ENCODE measurements at places on chromosomes 12 and 14.

- DNase-seq: no peak
Observed at GRCh38 chr12:78696267-78696666, 168.3 kb upstream of the SYT1 start.

DNA sequence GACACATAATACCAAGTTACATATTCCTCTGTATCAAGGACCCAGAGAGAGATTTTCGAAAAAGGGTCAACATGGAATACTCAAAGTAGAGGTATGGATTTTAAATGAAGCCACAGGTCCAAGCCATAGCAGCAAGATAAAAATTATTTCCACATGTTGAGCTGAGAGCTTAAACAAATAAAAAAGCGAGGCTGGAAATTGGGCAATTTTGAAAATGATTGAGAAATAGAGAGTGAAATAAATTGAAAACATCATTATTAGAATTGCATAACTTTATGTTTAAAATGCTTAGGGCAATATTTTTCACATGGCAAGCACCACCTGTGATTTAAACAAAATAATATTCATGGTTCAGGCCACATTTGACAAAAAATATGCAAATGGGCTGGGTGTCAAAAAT lies 1251.0 kb upstream of the USP15 start:
- no peak for DNase-seq

DNA sequence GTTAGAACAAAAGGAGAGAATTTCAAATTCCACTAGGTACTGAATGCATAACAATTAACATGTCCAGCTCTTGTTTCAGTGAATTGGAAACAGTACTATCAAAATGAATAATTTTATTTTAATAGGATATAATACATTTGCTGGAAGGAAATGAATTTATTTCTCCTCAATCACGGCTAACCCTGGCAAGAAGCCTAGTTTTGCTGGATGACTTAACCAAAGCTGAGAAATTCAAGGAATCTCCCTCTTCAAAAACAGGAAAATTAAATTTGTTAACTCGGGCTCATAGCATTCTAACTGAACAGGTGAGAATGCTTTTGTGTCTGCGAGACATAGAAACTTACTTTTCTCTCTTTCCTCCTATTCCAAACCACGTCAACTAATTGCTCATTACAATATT lies 163.5 kb upstream of the NEDD1 start:
- no peak for DNase-seq

DNA sequence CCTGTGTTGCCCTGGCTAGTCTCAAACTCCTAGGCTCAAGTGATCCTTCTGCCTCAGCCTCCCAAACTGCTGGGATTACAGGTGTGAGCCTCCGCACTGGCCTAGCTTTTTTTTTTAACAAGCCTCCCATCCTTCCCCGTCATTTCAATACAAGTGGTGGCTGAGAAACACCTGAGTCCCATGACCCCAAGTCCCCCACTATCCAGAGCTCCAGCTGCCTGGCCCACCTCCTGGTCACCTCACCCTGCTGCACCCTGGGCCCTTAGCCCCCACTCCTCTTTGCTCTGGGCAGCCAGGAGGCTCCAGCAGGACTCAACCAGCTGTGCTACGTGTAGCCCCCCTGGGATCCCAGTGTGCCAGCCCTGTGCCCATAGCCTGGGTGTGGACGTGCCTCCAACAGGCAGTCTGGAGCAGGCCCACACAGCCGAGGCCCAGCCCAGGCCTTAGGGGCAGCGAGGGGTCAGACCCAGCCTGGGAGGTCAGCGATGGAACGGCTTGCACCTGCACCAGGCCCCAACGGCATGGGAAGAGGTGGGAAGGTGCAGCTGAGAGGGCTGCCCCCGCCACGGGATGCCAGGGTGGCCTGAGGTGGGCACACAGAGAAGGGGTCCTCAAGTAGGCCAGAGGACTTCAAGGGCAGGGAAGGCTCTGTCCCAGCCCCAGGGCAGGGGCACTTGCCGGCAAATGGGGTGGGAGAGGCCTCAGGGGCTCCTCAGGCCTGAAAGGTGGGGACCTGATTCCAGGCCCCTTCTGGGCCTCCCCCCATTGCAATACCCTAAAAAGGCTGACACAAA lies 6.5 kb downstream of the AHNAK2 start:
- no peak for DNase-seq

GRCh38 chr14:61132894-61133293 lies 148.2 kb downstream of the TMEM30B start:
- no peak for DNase-seq

DNA sequence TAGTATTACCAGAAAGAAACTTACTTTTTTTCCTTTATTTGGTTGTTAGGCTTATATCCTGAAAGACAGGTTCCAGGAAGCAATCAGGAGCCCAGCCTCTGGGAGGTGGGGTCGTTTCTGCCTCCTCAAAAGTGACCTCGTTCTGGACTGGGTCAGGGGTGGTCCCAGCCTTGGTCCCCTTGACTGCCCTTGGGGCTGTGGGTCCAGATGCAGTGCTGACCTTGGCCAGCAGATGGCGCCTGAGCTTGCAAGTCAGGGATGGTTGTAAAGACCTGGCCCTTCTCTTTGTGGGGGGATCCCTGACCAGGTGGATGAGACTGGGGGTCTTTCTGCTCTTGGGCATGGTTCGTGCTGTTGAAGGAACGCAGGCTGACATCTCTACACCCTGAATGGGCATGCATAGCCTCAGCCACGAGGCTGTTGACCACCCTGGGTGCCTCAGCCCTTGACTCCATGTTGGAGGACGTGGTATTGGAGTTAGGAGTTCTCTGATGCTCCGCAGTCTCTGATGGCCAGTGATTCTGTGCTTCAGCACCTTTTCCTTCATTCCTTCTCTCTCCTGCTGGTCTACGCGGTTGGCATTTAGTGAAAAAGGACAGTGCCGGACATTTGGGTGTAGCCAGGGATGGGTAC lies 62.4 kb downstream of the ADCK1 start:
- peak; percentile 49 for DNase-seq

DNA sequence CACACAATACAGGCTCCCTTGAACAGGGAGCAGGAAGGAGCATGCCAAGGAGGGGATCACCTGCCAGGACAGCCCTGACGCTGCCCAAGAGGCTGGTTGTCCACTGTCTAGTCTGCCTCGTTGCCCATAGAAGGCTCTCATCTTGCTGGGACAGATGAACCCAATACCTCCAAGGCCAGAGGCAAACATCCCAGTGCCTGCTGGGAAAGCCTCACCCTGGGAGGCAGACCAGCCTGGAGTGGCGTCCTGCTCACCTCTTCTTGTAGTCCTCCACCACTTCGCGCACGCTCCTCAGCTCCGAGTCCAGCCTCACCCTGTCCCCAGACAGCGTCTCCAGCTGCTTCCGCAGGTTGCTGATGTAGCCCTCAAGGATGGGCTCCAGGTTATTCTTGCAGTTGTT lies 2.4 kb downstream of the KRT73 start:
- no peak for DNase-seq

DNA sequence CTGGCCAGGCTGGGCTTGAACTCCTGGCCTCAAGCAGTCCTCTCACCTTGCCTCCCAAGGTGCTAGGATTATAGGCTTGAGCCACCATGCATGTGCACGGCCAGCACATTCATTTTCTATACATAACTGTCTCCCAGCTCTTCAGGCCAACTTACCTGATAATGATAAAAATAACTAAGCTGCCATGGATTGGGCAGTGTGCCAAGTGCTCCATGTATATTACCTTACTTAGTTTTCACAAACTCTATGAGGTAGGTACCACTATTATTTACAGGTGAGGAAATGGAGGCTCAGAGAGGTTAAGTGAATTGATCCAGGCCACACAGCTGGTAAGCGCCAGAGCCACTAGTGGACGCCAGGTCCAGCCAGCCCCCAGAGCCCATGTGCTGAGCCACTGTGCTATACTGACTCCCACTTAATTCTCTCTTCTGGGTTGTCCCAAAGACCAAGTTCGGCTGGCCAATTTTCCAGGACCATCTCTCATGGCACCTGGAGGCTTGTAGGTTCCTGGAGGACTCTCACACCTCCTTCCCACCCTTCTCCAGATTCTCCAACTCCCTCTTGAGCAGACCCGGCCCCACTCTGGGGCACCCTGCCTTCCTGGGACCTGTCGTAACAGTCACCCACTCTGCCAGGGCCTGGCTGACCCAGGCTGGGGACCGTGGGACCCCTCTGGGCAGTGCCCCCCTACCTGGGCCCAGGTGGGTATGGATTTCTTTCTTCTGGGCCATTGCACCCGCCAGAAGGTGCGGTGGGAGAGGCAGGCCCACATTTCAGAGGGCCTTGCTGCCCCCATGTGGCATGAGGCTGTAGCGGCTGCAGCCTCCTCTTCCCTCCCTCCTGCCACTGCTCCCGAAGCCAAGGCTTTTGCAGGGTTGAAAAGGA lies 30.2 kb upstream of the CIPC start:
- peak; percentile 34 for DNase-seq

DNA sequence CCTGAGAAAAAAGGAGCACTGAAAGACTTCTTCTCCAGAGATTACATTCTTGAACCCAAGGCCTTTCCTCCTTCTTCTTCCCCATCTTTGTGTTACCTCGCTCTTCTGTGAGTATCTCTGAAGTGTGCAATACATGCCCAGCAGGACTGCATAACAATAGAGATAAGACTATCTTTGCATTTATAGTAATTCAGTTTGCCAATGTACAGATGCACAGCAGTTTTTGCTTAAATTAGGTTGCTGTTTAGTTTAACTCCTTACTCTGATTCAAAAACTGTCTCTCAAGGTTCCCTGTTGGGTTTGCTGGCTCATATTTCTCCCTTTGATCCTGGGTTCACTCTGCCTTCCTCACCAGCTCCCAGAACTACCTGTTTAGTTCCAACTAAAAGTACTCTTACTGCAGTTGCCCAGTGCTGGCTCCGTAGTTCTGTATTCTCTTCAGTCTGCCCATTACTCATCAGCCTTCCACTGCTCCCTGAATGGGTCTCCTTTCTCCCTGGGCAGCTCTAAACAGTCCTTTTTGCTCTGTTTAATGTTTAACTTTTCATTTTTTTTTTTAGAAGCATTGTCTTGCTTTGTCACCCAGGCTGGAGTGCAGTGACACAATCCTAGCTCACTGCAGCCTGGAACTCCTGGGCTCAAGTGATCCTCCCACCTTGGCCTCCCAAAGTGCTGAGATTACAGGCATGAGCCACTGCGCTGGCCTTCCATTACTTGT lies 180.6 kb upstream of the CAND1 start:
- DNase-seq: no peak

- DNase-seq: no peak
Observed at GRCh38 chr14:102863381-102863780, 59.1 kb upstream of the AMN start.

- DNase-seq: no peak
Observed at GRCh38 chr14:33451211-33451610, 499.7 kb downstream of the EGLN3 start.

GRCh38 chr12:848882-849527 lies 96.6 kb downstream of the WNK1 start:
- DNase-seq: no peak

DNA sequence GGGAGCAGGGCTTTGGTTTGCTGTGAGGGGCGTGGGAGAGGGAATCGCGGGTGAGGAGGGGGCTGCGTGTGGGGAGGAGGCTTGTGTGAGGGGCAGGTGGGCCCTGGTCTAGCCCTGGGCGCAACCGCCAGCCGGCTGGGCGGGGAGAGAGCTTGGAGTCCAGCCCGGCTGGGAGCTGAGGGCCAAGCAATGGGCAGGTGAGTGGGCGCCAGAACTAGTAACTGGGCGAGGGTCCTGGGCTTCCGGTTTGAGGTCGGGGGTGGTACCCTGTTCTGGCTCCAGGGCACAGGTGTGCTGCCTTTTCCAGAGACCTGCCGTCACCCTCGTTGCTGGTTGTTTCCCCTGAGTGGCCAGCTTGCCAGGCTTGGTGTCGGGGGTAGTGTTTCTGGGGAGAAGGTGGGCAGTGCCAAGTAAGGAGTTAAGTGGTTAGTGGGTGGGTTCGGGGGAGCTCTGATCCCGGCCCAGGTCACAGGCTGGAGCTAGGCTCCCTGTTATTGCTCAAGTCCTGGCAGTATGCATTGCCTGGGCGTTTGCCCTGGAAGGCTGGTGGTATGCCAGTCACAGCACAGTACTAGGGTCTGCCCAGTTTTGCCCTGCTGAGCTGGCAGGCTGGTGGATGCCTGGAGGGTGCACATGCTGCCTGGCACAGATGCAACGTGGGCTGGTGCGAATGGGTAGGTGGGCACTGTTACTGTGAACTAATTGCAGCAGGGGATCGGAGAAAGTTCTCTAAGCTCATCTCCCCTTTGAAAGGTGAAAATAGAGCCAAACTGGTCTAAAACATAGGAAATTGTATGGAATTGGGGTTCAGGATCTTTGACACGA lies 683 bp downstream of the CIPC start:
- no peak for DNase-seq

GRCh38 chr14:30410986-30411385 lies 148.0 kb upstream of the G2E3 start:
- DNase-seq: no peak

DNA sequence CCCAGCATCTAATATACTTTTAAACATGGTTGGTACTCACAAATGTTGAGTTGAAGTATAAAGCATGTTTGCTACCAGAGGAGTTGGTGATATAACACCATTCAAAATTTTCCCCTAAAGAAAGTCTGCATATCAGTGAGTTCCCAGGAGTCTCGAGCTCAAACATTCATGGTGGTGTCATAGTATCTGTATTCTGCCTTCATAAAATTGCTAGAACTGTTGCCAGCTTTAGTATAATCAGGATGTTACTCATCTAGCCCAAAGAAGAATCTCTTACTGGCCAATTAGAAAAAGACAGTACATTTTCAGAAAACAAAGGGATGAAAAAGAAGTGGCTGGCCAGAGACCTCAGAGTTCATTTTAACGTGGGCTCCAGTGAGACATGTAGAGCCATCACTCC lies 374.7 kb downstream of the KCNH5 start:
- DNase-seq: no peak

GRCh38 chr14:86938320-86938719 lies 1054.7 kb downstream of the GALC start:
- DNase-seq: no peak

- DNase-seq: peak; percentile 6
Observed at GRCh38 chr12:26346736-26347135, 151.4 kb downstream of the SSPN start.

GRCh38 chr12:28159688-28160087 lies 30.6 kb upstream of the CCDC91 start:
- no peak for DNase-seq

DNA sequence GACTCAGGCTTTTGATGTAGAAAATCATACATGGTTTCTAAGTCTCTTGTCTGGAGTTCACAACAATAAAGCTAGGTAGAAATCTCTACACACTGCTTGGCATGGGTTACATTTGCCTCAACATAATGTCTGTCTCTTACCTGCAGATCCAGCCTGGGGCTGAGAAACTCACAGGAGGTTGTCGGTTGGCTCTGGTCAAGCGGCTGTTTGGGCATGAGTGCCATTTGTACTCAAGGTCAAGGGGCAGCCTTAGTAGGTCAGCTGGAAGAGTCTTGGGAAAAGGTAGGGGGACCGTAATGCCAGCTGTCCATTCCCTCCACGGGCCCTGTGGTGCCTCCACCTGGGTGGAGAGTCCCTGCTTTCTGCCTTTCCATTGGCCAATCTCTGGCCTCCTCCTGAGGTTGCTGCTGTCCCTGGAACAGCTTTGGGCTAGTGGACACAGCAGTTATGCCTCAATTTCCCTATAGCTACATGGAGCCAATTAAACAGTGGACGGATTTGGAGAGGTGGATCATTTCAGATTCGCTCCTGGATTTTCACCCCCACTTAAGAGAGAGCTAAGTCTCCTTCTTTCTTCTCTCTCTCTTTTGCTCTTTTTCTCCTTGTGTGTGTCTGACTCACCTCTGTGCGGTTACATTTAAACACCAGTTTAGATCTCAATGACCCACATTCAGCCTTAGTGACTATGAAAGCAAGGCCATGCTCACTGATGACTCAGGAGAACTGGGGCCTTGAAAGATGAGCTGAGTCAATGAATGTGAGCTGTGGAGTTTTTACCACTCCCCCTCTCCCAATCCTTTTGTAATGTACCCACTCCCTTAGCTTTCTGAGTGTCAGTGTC lies 132.8 kb upstream of the HIF1A start:
- peak; percentile 86 for DNase-seq

All from bone marrow (tissue), 2 donors.